ENCODE measurements at places on chromosomes 12 and 14.
A peak's percentile ranks its signal among the peaks of the same experiment; 100 is the strongest.

GRCh38 chr12:31323391-31324115 is 2.4 kb downstream of the SINHCAF start:
- DNase-seq, result peak; percentile 55

DNA sequence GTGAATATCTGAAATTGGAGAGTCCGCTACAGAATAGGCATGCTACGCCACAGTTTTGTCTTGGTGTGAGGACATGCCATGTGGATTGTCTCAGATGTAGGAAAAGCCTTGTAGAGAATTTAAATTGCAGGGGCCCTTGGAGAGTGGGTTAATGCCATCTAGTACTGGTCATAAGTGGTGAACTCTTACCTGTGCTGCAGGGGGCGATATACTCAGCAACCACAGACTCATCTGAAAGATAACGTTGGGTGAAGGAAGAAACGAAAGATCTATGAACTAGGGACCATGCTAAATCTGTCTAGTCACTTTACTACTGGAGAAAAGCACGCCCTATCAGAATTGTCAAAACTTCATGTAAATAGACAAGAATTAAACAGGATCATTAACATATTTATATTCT is 33.7 kb upstream of the A2M start:
- DNase-seq, result no peak

- DNase-seq, result no peak
These were observed 3.7 kb upstream of the DHRS4L2 start for GRCh38 chr14:23984891-23985602.

DNA sequence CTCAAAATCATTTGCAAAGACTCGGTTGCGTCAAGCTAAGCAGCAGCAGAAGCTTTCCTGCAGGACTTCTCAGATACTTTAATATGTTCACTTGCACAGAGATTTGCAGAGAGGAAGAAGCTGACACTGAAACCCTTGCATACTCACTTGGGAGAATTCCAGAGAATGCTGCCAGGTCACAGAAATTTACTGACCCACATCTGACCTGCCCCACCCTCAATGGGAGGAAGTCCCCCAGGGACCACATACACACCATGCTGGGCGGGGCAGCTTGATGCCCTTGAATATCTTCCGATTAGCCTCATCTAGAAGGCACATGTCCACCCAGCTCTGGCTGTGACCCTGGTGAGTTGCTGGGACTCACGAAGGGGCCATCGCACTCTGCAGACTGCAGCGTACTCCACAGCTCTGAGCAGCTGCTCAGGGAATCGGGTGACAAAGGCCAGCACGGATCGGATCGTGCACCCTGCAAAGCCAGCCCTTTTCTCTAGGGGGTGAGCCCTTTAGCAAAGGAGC is 83.2 kb downstream of the ITPK1 start:
- DNase-seq, result no peak

DNA sequence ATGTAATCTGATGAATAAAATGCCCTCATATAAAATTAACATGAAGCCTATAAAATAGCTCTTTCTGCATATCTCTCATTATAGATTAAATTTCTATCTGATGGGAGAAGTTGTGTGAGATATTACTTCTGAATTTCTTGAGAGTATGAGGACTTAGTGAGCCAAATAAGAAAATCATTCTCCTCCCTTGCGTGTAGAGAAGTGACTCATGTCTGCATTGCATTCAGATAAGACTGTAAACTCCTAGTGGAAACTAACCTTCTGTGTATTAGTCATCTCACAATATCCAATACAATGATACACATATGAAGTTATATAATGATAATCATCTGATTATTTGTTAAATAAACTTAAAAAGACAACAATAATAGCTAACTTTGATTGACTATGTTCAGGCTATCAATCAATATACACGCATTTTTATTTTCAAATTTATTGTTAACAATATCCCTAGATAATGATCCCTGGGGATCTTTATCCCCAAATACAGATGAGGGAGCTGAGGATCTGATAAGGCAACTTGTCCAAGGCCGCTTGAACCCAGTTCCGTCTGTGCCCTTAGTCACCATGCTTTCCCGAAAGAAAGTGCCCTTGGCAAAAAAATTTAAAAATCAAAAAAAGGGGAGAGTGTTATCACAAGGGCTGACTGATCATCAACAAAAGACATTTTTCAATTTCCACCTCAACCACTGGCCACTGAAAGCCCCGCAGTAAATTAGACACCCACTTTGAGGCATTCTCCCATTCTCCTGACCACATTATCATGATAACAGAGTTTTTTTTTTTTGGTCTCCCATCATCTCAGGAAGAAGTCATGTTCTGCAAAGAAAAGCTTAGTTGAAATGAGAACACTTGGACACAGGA is 189.2 kb upstream of the RASSF8 start:
- no peak for DNase-seq

DNA sequence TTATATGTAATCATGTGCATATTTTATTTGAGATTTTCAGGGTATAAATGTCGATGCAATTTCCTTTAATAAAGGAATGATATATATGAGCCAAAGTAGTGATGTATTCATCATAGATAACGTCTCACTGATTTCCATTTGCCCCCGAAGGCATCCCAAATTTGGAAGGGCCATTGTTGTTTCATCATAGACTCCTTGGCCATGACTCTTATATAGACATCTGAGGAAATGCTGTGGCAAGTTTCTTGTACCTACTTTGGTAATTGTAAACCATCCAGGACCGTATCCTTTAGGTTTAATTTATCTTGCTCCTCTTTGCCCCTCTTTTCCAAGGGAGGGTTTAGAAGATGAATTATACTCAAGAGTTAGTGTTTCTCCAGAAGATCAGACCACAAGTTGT is 84.7 kb downstream of the SAMD4A start:
- no peak for DNase-seq

GRCh38 chr12:21763531-21763930 is 11.0 kb downstream of the KCNJ8 start:
- no peak for DNase-seq

- DNase-seq, result no peak
These were observed 56.9 kb upstream of the E2F7 start for GRCh38 chr12:77122236-77122635.

- DNase-seq, result no peak
These were observed 98.5 kb downstream of the ARID2 start for GRCh38 chr12:45827974-45828373.

GRCh38 chr12:7058163-7058845 is 2.2 kb upstream of the C1S start:
- no peak for DNase-seq

DNA sequence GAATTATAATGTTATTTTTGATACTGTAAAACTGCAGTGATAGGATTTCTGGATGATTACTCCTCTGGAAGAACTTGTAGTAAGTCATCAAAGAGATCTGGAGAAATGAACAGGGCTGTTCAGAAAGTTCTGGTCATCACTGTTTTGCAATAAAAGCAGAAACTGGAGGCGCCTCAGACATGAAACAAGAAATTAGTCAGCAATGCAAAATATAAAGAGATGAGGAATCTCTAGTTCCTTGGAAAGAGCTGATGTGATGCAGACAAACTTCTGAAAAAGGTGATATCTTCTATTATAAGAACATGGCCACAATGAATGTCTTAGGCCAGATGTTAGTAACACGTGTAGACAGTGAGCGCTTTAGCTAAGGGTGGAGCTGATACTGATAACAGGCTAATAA is 9.5 kb downstream of the ACIN1 start:
- DNase-seq, result no peak

DNA sequence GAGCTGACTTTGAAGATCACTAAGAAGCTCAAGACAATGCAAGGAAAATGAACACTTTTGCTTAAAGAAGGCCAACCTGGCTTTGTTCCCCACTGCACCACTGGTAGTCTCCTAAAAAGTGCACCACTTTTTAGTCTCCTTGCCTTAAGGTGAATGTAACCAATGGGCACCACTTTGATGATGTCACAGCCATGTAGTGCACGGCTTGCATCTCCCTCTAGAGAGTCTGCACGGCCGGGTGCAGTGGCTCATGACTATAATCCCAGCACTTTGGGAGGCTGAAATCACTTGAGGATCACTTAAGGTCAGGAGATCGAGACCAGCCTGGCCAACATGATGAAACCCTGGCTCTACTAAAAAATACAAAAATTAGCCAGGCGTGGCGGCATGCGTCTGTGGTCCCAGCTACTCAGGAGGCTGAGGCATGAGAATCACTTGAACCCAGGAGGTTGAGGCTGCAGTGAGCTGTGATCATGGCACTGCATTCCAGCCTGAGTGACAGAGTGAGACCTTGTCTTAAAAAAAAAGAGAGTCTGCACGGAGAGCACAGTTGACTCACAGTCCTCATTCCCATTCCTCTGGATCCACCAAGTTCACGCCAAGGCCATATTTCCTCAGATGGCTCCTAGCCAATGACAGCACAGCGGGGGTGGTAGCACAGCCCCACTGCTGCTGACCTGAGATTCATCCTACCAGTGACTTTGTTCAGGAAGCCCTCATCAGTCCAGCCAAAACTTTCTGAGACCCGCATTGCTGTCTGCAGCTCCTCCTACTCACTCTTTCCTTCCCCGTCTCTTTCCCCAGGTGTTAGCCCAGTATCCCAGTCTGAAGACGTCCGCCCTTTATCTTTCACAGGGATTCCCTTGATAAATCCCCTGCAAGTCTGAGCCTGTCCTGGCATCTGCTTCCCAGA is 16.5 kb upstream of the IFT81 start:
- no peak for DNase-seq

DNA sequence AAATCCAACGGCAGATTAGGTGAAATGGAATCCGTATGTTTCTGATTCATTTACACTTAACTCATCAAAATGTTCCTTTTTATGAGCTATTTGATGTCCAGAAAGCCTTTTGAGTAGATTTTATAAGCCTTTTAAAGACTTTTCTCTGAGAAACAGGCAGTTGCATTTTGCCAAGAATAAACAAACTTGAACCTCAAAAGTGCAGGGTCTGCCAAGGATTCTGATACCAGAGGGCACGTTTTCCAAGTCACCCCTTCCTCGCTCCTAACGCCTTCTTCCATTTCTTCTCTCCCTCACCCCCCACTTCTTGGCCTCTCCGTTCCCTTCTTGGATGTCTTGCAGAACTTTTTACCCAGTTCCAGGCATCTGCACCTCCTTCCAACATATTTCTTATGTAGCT is 200.6 kb upstream of the TBX3 start:
- no peak for DNase-seq

GRCh38 chr12:42546709-42547108 is 42.8 kb downstream of the PRICKLE1 start:
- no peak for DNase-seq

GRCh38 chr12:123042833-123043232 is 62.4 kb downstream of the ARL6IP4 start:
- no peak for DNase-seq

DNA sequence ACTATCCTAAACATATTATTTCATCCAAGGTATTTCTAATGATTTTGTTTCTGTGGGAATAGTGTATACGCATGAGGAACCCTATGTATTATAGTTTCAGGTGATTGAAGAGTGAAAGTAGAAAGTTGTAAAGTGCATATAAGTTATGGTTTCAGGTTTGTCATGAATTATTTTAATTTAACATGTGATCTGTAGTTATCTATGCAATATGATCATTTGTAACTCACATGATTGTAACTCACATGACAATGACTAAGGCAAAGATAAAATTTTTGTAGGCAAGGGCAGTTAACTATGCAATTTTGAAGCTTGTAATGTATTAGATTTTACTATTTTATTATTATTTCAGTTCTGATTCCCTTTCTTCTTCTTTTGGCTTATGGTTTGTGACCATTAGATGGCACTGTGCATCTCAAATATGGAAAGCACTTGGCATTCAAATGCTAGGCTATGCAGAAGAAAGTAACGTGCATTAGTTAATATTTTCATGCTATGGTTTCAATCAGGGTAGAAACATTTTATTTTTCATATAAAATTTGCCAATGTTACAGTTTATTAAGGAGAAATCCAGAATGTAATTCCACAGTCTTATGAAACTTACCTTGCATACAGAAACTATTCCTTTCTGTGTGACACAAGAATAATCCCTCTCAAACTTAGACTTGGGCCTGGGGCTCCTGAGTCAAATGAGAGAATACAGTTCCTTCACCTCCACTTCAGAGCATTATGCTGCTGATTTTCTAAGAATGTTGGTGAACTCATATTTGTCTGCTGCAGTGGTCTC is 15.8 kb upstream of the TMEM30B start:
- no peak for DNase-seq

- no peak for DNase-seq
These were observed 283.8 kb downstream of the PAWR start for GRCh38 chr12:79406993-79407392.

- DNase-seq, result no peak
These were observed 237.6 kb upstream of the AMIGO2 start for GRCh38 chr12:47317175-47317915.

DNA sequence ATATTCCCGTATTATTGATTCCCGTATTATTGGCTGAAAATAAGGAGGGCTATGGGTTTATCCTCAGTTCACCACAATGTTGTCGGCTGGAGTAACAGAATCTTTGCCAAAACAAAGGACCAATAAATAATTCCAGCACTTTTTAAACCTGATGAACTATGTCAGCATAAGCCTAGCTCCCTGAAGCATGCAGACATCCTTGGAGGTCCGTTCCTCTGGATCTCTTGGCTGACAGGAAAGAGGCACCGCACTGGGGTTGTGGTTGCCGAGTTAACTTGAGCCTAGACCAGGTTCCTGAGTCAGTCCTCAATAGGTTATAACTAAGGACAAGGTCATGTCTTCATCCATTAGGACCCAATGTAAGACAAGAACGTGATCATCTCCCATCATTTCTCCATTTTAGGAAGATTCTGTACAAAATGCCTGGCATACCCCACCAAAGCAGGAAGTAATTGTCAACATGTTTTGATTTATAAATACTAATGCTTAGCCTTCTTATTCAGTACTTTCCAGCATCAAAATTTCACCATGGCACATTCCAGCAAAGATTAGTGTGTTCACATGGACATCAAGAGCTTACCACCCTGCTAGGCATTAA is 36.6 kb downstream of the NID2 start:
- DNase-seq, result no peak

GRCh38 chr14:24334431-24335291 is at the start of gene ADCY4:
ADCY4 (minus strand) TSS chr14:24335071; CDS start chr14:24334652, 419 bp downstream.
- no peak for DNase-seq

GRCh38 chr12:100601626-100602025 is 28.1 kb downstream of the GAS2L3 start:
- no peak for DNase-seq

DNA sequence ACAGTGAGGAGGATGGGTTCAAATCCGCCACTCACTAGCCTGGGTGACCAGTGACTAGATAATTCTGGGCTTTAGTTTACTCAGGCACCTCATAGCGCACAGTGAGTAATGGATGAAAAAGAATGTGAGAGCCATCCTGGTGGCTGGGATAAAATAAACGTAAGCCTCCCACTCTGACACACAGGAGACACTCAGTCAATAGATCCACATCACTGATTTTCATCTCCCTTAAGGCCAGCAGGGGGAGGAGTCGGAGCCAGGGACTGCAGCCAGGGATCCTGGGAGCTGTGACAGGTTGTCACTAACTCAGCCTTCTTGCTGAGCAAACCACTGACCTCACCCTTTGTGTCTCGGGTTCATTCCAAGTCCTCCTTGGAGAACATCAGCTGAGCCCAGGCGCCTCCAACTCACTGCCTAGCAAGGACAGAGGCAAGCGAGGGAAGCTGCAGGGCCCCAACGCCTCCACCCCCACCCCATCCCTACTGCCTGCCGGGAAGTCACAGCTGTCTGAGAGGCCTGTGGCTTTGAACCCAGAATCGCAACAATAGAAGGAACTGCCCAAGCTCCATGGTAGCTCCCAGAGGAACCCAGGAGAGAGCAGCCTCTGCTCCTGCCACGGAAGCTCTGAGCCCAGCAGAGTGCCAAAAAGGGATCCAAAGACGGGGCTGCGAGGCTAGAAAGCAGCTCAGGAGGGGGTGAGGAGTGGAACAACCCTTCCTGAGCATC is 30.7 kb downstream of the PXN start:
- peak; percentile 81 for DNase-seq

Data from left kidney (tissue), 8 donors.